ENCODE measurements at places on chromosomes 7 and 10.

GRCh38 chr7:77752016-77752415, 46.2 kb downstream of the TMEM60 start:
- DNase-seq: no peak

- DNase-seq: no peak
Measured at GRCh38 chr10:19947215-19947614, 131.0 kb downstream of the PLXDC2 start.

DNA sequence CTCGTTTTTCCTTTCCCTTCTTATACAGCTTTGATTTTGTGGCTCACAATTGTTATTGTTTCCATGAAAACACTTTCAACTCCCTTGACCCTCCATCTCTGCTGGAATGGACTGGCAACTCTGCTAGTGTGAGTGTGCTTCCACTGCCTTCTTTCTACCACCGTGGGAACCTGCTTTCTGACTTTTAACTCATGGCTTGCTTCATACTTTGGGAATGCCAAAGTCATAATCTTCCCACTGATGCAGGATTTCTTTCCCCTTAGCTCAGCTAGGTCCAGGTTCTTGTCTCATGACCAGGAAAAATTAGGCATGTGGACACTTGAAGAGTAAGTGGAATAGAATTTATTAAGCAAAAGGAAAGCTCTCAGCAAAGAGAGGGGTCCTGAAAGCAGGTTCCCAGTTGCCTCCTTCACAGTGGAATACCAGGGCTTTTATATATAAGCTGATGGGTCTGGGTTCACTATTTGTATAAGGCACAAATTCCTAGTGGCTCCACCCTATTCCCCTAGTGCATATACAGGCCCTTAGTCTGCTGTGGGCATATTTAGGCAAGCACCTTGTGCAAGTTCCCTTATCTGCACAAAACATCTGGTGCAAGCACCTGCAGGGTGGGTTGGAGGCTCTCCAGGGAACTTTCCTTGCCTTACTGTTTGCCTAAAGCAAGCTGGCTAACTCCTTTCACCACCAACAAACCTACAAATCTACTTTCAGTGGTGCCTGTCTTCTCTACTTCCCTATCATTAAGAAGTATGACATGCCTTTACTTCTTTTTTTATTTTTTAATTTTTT, 119.5 kb downstream of the CFAP58 start:
- no peak for DNase-seq

DNA sequence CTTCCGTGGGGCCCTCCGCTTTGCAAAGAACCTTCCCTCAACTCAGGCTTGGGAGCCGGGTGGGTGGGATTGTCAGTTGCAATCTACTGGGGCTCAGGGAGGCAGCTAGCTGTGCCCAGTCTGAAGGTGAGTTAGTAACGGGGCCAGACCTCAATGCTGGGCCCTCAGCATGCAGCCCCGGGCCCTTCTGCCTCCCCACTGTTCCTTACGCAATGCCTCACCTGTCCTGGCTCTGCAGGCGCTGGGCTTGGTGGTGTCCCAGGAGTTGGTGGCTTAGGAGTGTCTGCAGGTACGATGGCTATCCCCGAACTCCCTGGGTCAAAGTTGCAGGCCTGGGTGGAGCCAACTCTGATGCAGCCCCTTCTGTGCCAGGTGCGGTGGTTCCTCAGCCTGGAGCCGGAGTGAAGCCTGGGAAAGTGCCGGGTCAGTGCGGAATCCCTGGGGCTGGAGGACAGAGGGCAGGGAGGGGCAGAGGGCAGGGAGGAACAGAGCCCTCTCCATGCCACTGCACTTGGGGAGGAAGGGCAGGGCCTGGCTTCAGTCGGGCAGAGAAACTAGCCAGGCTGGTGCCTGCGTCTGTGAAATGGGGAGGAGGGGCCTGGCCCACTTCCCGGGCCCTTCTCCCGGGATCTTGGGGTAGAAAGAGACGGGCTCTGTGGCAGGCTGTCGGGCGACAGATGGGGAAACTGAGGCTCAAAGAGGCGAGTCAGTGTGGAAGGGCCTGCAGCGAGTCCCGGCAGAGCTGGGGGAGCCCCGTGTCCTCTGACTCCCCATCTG, 15.0 kb downstream of the ELN start:
- no peak for DNase-seq

- no peak for DNase-seq
Measured at GRCh38 chr10:62626079-62626478, 178.4 kb upstream of the ADO start.

DNA sequence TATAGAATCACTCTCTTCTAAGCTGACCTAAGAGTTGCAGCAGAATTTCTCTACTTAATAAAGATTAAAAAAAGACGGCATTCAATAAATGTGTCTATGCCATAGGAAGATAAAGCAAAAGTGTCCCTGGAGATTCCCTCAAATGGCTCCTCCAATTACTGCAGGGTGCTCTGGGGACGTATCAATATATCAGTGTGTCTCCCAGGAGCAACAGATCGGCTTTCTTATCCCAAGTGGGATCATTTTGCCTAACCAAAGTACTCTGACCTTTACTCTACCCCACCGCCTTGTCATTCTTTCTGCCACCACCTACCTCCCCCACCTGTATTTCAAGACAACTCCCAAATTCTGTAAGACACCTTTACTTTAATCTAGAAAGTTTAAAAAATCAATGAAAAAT, 202.0 kb upstream of the SEMA3C start:
- DNase-seq: no peak

GRCh38 chr10:703118-703517, 13.7 kb upstream of the DIP2C start:
- DNase-seq: no peak

DNA sequence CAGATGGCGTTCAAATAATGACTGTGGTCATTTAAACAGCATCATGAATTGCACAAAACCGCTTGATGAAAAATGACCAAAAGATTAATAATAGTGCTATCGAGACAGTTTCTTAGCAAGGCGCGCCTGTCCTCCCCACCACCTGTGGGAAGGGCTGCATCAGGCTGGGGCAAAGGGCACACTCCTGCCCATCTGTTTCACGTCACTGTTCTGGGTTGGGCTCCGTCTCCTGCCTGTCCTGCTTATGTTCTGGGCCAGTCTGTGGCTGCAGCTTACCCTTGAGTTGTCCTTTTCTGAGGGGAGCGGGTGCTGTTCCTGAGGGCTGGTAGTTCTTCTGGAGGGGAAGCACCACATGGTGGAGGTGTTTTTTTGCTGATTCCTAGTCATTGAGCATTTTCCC, 13.3 kb downstream of the RBM17 start:
- DNase-seq: no peak

DNA sequence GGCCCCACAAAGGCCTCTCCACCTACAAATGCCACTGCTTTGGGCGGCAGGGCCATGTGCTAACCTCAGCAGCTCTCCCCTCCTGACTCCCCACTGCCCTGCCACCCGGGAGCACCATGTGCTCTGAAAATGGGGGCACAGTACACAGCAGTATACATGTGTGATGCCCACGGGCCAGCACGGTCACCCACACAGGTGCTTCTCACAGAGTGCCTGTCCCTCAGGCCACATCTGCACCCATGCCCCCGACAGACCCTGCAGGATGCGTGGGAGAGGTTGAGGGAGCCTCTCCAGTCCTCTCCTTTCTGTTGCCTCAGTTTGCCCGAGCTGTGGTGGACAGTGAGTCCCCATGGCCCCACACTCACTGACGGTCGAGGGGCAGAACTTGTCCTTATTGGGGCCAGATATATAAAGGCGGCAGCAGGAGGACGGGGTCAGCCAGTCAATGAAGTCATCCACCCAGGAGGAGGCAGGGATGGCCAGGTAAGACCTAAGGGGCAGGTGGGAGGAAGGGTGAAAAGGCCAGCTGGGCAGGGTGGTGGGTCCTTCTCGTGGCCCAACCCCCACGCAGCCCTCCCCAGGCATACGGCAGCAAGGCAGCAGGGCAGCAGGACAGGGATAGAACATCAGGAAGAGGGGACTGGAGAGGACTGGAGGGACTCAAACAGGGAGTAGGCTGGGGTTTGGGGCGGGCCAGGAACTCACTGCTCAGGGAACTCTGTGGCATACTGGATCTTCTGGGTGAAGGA, 19.6 kb downstream of the NPC1L1 start:
- no peak for DNase-seq

GRCh38 chr10:19828278-19829049, 12.2 kb downstream of the PLXDC2 start:
- DNase-seq: no peak

DNA sequence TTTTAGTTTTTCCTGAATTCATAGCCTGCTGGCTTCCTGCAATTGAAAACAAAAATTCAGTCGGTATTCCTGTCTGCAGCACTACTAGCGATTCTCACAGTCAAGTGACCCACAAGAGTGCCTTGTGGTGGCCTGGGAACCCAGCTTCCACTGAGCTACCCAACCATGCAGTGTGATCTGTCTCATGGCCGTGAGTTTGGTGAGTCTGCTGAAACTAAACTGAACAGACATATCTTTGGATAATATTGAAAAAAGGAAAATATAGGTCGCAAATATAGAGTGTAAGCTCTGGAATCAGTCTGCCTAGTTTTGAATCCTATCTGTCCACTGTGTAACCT, 18.1 kb downstream of the ZNF786 start:
- DNase-seq: no peak

DNA sequence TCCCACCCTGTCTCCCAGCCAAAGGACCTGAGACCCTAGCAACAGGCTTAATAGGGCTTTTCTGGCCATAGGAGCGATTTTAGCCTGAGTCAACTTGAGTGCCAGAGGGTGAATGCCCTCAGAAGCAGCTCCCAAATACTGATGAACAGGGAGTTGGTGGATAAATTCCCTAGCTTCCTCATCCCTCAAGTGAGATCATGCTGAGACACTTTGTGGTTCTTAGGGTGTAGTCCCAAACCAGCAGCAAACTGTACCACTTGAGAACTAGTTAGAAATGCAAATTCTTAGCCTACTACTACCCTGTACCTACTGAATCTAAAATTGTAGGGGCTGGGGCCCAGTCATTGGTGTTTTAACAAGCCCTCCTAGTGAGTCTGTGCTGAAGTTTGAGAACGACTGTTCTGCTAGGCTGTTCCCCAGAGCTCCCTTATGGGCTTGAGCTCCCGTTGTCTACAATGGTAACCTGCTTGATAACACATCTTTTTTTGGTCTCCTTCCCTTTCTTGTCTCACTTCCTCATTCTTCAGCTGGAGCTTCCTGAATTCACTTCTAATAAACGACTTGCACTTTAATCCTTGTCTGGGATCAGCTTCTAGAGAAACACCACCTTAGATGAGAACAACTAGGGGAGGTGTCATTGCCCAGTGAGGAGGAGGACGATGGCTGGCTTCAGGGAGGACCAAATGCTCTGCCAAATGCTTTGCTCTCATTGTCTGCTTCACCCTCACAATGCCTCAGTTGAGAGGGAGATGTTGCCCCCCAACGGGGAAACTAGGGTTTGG, 18.2 kb upstream of the CDH23 start:
- no peak for DNase-seq
